ENCODE measurements at places on chromosomes 7 and 10. TPM values are rescaled to one million over a fixed set of nuclear protein-coding genes. Genes with fewer than 3 reads are reported as not detected.

GRCh38 chr10:24707445-24707844 is 16.2 kb downstream of the ARHGAP21 start:
- H3K27ac ChIP-seq: no peak overlapping the region
- no peaks in the 10 kb centered on the region for H3K27me3 ChIP-seq
- DNase-seq: no peak
- peaks cover 16% of the 10 kb centered on the region for H3K4me1 ChIP-seq

The TES gene
- total RNA-seq: 129 TPM

GRCh38 chr7:94264756-94265155 is 129.9 kb upstream of the COL1A2 start:
- no peaks in the 10 kb centered on the region for H3K36me3 ChIP-seq
- no peaks in the 10 kb centered on the region for H3K4me1 ChIP-seq
- H3K4me3 ChIP-seq: no peak overlapping the region

DNA sequence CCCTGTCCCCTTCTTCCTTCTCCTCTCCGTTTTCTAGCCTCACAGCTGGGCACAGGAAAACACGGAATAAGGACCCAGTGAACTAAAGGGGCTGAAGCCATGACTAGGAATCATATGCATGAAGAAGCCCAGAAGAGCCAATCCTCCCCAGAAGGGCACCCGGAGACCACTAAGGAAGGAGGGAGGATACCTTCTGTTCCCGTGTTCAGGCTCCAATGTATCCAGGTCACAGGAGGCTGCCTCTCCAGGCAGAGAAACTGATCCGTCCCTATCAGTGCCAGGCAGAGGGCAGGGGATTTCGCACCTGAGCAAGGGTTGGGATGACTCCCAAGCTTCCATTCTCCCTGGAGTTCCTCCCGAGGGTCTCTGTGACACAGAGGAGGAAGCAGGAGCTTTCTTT is 246.6 kb downstream of the SNX10 start:
- no peaks in the 10 kb centered on the region for H3K4me1 ChIP-seq
- DNase-seq: no peak
- no peak overlapping the region for H3K4me3 ChIP-seq
- peaks cover 65% of the 10 kb centered on the region for H3K27me3 ChIP-seq

The ARHGEF5 gene
- 44.2 TPM for total RNA-seq

- no peak for DNase-seq
- H3K27ac ChIP-seq: no peak overlapping the region
- no peaks in the 10 kb centered on the region for H3K36me3 ChIP-seq
These were observed 203.9 kb upstream of the NEBL start for GRCh38 chr10:21100871-21101514.

Measured in HCT116 (cell line).